ENCODE measurements at places on chromosomes 1 and 21.

GRCh38 chr1:40039245-40039756, 1.2 kb upstream of the CAP1 start:
- DNase-seq = peak; percentile 65

- DNase-seq = no peak
Measured at GRCh38 chr1:98044071-98044697, 123.3 kb upstream of the DPYD start.

DNA sequence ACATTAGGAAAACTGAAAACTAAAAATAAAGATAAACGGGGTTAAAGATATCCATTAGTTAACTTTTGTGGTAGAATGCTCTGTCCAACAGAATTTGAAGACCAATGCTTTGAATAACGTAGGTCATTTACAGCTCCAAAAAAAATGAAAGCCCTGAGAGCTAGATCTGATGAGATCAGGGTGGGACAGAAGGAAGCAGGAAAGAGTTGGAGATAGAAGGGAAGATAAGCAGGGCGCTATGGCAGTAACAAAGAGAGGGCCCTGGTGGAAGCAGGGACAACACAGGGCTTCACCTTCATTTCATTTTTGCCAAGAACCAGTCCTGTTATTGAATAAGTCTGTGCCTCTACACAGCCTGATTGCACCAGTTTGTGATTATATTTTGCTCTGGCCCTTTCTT, 51.0 kb upstream of the RGS8 start:
- no peak for DNase-seq

- no peak for DNase-seq
Measured at GRCh38 chr1:161499099-161500039, 5.9 kb upstream of the FCGR2A start.

- DNase-seq = no peak
Measured at GRCh38 chr1:206946261-206946660, at the start of gene PIGR. PIGR (minus strand) TSS chr1:206946466; CDS start chr1:206940531, 5,935 bp downstream.

GRCh38 chr1:215201283-215201682, 118.7 kb downstream of the KCNK2 start:
- DNase-seq = no peak

DNA sequence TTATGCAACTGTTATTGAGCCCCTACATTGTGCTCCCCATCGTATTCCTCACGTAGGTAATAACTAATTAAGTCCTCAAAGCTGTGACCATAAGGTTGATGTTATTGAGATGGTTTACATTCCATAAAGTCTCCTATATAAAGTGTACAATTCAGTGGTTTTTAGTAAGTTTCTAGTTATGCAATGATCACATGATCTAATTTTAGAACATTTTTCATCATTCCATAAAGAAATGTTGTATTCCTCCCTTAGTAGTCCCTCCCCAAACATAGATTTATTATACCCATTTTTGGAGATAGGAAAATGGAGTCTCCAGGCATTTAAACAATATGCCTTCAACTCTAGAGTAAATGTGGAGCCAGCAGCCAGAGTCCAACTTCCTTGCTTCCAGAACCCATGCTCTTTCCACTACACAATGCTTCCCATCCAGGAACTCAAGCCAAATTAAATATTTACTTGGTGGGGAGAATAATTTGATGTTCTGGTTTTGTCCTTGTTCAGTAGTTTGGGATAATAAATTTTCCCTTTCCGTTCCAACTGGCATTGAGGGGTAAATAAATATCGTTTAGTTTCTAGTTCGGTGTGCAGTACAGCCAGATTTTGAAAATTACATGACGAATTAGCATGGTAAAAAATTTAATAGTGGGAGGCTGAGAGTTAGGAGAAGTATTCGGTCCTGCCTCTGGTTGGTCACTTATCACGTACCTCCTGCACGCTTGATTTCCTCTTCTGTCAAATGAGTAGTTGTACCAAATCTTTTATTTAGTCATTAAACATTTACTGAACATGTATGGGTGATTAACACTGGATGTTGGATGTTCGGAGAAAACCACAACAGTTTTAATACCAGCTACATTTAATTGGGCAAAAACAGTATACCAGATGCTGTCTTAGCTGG, 66.3 kb downstream of the CACHD1 start:
- DNase-seq = no peak

DNA sequence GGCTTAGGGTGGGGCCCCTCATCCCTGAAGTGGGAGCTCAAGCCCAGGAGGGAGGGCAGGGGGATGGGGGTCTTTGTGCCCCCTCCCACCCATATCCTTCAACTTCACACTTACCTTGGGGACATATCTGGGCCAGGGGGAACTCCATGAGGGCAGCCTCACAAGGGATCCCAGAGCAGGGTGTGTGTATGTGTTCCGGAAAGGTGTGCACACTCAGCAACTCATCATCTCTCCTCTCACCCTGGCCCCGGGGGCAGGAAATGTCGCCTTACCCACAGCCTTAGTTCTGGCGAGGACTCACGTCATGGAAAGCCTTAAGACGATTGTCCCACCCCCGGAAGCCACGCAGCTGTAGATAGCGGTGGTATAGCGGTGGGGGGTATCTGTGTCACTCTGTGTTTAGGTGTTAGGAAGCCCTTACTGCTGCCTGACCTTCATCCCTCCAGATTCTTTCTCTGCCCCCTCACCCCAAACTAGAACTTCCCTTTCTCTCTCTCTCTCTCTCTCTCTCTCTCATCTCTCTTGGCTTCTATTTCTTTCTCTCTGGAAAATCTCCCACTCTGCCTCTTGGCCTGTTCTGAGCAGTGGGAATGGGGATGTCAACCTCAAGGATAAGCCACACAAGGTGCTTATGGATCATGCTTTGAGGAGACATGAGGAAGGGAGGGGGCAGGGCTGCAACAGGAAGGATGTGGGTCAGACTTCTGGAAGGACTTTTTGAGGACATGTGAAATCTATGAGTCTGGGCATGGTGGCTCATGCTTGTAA, at the start of gene SH2D2A:
SH2D2A (minus strand) TSS at position 288 of the 768 bp plus-strand sequence; CDS start at position 148, 140 bp downstream.
- peak; percentile 98 for DNase-seq
